ENCODE measurements at places on chromosomes 7 and 10.

DNA sequence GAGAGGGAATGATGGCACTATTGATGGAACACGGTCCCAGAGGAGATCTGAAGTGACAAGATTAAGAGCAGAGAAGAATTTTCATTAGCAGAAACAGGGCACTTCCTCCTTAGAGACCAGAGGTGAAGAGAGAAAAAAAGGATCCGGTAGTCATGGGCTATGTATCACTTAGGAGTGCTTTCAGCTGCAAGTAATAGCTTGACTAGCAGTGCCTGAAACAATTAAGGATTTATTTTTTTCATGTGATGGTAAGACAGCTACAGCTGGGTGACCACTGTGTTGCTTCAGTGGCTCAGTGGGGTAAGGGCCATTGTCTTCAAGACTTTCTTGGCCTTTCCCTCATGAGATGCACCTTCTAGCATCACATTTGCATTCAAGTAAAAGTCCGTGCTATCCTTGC is 515.1 kb upstream of the GALNT17 start:
- no peak for DNase-seq

- no peak for DNase-seq
These were observed 143.0 kb upstream of the BMPER start for GRCh38 chr7:33762151-33762910.

DNA sequence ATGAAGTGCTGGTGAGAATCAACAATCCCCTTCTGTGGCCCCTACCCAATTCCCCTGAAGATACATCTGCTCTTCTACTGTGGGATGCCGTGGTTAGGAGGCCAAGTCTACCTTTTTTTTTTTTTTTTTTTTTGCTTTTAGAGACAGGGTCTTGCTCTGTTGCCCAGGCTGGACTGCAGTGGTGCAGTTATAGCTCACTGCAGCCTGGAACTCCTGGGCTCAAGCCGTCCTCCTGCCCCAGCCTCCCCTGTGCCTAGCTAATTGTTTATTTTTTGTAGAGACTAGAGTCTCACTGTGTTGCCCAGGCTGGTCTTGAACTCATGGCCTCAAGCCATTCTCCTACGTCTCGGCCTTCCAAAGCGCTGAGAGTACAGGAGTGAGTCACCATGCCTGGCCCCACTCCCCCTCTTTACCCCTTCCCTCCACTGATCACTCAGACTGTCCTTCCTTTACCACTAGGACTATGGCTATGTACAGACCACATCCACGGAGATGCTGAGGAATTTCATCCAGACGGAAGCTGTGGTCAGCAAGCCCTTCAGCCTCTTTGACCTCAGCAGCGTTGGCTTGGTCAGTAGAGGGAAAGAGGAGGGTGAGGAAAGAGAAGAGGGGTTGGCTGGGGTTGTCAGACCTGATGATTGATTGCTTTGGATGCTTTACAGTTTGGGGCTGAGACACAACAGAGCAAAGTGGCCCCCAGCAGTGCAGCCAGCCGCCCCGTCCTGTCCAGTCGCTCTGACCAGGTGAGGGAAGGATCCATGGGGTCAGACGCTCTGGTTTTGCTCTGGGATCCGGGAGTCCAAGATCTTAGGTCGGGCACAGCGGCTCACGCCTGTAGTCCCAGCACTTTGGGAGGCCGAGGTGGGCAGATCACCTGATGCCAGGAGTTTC is 1.8 kb downstream of the AP4M1 start:
- DNase-seq, result no peak

DNA sequence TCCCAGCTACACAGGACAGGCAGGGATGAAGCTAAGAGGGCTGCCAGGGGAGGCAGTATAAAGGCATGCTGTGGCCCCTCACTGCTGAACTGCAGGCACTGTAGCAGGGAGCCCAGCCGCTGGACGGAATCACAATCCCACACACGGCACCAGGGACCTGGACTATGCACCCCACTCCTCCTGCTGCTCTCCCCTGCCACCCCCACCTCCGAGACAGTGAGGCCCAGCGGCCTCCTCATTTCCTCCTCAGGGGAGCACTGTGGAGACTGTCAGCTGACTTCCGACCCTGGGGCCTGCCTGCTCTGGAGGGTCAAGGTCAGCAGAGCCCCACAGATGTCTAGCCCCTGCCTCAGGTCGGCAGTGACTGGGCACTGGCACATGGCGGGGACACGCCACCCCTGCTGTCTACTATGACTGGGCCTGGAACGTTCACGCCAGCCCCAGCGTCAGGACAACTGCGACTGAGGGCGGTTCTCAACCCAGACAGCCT is 92.7 kb downstream of the FAM53B start:
- no peak for DNase-seq

DNA sequence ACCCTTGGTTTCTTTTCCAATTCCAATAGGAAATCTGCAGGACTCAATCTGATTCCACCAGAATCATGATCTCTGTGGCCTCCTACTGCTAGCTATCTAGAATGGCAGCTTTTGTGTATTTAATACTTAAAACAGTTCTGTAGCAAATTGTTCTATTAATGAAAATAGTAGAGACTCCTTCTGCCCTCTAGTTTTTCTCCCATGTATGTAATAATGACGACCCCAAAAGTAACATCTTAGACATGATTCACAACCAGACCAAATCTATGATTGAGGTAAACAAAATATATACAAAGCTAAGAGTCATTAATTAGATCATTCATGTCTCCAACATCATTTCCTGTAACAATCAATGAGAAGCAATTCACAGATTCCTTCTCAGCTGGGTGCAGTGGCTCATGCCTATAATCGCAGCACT is 259.1 kb upstream of the MKLN1 start:
- no peak for DNase-seq

DNA sequence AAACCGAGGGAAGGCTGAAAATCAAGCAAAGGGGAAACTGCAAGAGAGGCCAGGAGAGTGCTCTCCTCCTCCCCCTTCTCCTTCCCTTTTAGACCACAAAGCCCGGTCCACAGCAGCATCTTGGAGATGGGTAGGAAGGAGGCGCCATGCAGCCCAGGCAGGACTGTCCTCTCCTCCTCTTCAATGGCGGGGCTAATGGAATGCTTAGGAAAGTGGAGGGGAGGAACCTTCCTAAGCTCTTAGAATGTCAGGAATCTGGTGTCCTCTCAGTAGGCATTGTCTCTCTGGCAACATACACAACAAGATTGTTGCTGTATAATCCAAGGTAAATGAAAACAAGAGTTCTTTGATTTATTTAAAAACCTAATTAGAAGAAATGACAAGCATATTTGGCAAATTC is 185.1 kb downstream of the DGKI start:
- DNase-seq, result no peak

DNA sequence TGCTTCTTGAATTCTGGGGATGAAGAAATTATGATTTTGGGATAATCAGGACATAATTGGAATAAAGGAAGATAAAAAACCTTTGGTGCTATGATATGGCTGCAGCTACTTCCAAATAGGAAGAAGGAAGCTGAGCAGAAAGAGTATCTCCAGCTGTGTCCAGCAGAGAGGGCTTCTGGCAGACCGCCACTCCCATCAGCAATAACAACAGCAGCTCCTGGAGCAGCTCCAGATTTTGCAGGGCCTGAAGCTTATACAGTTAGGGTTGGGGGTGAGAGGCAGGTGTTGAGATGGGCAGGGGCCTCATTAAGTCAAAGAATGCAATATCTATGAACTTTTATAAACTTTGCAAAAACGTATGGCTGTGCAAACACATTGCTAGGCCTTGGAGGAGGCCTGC is 62.3 kb downstream of the C10orf120 start:
- DNase-seq, result peak; percentile 11

GRCh38 chr10:132158122-132158741 is 28.5 kb upstream of the DPYSL4 start:
- DNase-seq, result no peak

DNA sequence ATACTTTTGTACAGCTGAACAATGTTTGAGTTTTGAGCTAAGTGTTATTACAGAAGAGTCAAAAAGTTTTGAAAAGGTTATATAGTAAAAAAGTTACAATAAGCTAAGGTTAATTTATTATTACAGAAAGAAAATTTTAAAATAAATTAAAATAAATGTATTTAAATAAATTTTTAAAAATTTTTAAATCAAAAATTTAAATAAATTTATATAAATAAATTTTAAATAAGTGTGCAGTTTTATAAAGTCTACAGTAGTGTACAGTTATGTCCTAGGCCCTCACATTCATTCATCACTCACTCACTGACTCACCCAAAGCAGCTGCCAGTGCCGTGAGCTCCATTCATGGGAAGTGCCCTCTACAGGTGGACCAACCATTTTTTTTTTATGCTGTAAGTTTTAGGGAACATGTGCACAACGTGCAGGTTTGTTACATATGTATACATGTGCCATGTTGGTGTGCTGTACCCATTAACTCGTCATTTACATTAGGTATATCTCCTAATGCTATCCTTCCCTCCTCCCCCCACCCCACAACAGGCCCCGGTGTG is 462.9 kb upstream of the ZMIZ1 start:
- no peak for DNase-seq

DNA sequence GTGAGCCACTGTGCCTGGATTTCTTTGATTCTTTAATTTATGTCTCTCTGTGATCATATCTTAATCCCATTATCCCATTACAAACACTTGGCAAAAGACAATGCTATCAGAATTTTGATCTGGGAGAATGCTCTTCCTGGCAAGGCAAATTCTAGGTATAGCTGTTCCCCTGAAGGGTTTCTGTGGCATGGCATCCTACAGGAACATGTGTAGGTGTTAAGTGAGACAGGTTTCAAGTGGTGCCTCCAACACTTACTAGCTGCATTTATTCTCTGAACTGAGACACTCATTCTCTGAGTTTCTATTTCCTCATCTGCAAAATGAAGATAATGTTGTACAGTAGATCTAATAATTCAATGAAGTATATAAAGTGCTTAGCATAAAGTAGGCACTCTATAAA is 87.1 kb upstream of the CTTNBP2 start:
- no peak for DNase-seq

DNA sequence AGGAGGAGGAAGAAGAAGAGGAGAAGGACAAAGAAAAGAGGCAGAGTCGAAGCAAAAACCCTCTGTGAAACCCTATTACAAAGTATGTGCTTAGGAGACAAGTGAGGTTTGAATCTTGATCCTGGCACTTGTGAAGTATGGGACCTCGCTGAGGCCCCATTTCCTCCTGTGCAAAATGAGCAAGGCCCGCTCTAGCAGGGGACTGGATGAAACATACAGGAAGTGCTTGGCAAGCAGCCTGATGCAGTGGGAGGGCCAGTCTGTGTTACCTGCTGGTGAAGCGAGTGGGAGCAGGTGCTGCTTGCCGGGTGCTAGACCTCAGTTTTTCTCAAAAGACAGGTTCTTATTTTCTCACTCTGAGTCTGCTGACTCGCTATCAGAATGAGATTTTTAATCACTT is 150.4 kb downstream of the JCAD start:
- DNase-seq, result no peak

DNA sequence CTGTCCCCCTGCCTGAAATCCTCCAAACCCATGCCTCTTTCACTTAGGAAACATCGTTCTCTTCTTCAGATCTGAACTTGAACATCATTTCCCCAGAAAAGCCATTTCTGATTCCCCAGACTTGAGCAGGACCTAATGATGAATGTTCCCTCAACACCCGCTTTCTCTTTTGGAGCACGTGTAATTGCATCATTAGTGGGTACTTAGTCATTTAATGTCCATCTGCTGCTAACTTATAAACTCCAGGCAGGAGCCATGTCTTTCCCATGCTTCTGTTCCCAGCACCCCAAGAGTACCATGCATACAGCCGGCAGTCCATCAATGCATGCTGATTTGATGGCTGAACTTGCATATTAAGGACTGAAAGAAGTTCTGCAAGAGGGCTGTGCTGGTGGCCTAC is 36.5 kb upstream of the ECHDC3 start:
- DNase-seq, result no peak

GRCh38 chr10:7896297-7896696 is 78.0 kb downstream of the TAF3 start:
- no peak for DNase-seq

DNA sequence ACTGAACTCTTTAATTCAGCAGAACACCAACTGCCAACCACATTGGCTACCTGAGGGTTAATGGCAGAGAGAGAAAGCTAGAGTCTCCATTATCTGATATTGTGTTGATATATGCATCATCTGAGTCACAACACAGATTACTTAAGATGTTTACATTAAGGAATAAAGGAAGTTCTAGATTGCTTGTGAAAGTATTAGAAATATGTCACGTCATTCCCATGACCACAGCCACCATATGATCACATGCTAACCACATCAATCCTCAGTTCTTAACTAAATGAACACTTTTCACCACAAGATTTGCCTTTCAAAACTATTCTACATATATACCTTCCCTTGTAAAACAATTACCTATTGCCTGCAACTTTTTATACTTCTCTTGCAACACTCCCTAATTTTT is 337.9 kb downstream of the FGFR2 start:
- DNase-seq, result no peak

- DNase-seq, result no peak
These were observed 219.6 kb downstream of the ARHGAP12 start for GRCh38 chr10:31709028-31709427.

DNA sequence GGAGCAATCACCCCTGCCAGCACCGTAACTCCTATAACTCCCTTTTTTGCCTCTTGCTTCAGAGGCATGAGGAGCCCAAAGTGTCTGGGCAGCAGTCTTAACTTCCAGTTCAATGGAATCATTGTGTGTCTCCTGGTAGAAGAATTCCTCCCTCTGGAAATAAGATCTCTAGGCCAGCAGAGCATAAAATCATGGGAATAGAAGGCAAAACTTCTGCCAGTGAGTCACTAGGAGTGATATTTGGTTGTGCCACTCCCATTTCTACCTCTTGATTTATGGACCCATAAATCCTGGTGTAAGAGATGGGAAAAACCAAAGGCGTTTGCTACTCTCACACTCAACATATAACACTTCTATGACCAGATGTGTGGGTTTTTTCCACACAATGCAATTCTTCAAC is 104.9 kb upstream of the FAM180A start:
- DNase-seq, result no peak

DNA sequence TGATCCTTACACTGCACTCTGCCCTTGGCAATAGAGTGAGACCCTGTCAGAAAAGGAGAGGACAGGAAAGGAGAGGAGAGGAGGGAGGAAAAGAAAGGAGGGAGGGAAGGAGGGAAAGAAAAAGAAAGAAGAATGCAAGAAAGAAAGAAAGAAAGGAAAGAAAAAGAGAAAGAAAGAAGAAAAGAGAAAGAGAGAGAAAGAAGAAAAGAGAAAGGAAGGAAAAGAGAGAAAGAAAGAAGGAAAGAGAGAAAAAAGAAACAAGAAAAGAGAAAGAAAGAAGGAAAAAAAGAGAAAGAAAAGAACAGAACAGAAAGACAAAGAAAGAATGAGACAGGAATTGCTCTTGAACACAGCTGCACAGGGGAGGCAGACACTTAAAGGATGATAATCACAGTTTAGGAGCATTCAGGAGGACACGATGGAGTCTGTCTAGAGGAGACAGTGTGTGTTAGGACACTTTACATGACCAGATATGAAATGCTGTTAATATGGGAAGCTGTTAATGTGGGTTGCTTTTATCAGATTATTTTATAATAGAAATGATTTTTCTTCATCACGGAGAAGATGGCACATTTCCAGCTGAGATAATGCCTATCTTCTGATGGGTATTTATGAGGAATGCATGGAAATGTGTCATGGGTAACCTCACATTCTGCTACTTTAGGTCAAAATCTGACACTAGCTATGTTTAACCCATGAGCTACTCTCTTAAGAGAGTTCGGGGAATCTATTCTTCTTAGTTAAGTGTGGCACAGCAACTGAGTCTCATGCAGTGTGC is 160.5 kb downstream of the BAMBI start:
- no peak for DNase-seq
